ENCODE measurements at places on chromosomes 11 and 22.

- no peak for DNase-seq
Observed at GRCh38 chr11:841981-842369, 354 bp downstream of the POLR2L start.

GRCh38 chr11:46200537-46201281 lies 76.8 kb upstream of the CREB3L1 start:
- DNase-seq, result no peak

DNA sequence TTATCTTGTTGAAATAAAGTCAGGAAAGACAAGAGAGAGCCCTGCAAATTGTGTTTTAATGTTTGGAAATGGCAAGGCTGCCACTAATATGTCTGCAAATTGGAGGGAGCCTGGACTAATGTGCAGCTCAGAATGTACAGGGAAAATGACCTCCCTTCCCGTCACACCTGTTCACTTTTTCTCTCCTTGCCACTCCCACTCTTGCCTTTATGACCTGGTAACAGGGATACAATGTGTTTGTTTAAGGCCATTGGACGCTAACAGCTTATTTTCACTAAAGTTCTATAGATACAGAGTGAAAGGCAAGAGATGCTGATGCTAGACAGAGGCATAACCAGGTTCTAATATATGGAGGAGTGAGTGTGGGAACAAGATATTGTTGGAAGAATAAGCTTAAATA lies 203.9 kb downstream of the RAB38 start:
- no peak for DNase-seq

- DNase-seq, result no peak
Observed at GRCh38 chr22:47808886-47809620, 1046.6 kb downstream of the TBC1D22A start.

DNA sequence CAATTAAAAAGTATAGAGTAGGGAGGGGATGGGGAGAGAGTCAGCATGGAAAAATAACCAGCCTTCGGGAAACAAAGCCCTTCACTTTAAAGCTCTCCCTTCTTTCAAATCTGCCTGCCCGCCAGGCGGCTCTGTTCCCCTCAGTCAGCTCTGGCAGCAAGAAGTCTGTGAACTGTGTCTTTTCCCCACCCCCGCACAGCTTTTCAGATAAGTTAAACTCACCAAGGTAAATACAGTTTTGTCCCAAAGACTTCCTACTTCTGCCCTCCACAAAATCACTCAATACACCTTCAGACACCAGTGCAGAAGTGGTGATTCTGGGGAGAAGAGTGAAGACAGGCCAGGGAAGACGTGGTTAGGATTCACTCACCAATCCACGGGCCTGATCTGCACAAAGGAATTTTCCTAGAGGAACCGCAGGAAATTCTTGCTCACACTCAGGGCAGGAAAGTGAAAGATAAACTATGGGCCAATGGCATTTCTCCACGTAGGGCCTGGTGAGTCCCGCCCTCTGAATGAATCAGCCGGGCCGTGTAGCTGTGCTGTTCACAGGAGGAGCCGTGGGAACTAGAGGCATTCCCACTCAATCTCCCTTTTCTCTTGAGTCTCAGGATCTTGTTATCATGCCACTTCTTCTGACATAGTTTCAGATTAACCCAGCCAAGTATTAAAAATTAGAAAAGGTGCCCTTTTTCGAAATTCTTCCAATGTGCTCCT lies at the start of gene TRIM5:
TSS of gene TRIM5 (minus strand) at position 429 of the 717 bp plus-strand sequence. CDS start 4,897 bp downstream, outside the sequence.
- DNase-seq, result peak; percentile 68

GRCh38 chr22:36613958-36614357 lies 85.0 kb upstream of the EIF3D start:
- DNase-seq, result no peak

- no peak for DNase-seq
Observed at GRCh38 chr11:106507645-106508306, 430.3 kb downstream of the AASDHPPT start.

GRCh38 chr22:44328762-44329161 lies 16.0 kb upstream of the SHISAL1 start:
- DNase-seq, result no peak

- DNase-seq, result no peak
Observed at GRCh38 chr11:116603728-116604323, 169.0 kb downstream of the BUD13 start.

GRCh38 chr11:86617502-86617901 lies 54.9 kb downstream of the ME3 start:
- no peak for DNase-seq

GRCh38 chr22:20428496-20429253 lies 8.9 kb downstream of the SCARF2 start:
- DNase-seq, result no peak

- DNase-seq, result no peak
Observed at GRCh38 chr11:67248653-67249052, 17.6 kb upstream of the GRK2 start.

DNA sequence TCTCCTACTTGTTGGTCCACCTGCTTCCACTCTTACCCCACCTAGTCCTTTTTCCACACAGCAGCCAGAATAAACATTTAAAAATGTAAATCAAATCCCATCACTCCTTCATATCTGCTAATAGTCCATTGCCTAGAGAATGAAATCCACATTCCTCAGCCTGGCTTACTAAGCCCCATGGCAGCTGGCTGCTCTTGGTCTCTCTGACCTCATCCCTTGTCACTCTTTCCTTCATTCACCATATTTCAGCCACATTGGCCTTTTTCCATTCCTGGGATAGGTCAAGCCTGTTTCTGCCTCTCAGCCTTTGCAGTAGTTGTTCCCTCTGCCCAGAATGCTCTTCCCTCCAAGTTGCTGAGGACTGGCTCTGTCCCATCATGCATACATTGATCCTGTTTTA lies 512.8 kb downstream of the INSC start:
- DNase-seq, result no peak

- DNase-seq, result no peak
Observed at GRCh38 chr11:31826536-31827438, 15.7 kb upstream of the PAX6 start.

DNA sequence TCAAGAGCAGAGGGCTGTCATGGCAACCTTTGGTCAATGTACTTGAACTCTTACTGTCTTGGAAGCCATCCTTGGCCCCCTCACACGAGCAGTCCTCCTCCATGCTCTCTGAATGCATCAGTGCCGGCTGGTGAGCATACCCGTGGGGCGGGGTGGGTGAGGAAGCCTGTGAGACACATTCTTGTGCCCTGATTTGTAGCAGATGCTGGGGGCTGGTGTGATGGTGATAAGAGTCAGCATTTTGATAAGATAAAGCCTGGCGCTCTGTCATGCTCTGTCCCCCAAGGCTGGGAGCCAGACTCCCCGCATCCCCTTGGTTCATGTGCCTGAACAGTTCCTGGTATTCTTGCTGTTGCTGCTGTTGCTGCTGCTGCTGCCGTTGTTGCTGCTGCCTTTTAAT lies 20.5 kb upstream of the APOA1 start:
- DNase-seq, result no peak

DNA sequence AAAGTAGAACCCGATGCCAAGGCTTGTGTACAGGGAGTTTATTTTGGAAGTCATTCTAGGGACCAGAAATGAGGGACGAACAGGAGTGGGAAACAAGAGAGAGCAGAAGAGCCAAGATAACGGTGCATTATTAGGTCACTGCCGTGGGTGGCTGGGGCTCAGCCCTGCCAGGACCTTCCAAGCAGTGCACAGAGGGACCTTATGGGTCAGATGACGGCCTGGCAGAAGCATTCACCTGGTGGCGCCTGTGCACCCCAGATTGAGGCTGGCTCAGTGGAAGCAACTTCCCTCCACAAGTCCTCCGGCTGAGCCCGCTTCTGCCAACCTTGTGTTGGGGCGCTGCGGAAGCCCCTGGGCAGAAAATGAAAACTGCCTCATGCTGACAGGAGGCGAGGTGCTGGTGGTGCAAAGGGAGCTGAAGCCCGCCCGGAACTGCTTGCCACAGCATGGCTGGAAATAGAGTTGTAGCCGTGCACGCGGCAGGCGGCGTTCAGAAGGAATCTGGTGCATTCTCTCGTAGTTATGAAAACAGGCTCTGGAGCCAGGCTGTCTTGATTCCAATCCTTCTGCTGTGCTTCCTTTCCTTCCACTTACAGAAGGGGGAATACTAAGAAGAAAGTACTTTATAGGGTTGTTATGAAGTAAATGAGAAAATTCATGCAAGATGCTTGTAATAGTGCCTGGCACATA lies 22.2 kb upstream of the TP53I11 start:
- no peak for DNase-seq

- DNase-seq, result peak; percentile 30
Observed at GRCh38 chr11:134244593-134244992, 8.6 kb downstream of the THYN1 start.

- DNase-seq, result no peak
Observed at GRCh38 chr11:44269369-44270351, 40.3 kb downstream of the ALX4 start.

DNA sequence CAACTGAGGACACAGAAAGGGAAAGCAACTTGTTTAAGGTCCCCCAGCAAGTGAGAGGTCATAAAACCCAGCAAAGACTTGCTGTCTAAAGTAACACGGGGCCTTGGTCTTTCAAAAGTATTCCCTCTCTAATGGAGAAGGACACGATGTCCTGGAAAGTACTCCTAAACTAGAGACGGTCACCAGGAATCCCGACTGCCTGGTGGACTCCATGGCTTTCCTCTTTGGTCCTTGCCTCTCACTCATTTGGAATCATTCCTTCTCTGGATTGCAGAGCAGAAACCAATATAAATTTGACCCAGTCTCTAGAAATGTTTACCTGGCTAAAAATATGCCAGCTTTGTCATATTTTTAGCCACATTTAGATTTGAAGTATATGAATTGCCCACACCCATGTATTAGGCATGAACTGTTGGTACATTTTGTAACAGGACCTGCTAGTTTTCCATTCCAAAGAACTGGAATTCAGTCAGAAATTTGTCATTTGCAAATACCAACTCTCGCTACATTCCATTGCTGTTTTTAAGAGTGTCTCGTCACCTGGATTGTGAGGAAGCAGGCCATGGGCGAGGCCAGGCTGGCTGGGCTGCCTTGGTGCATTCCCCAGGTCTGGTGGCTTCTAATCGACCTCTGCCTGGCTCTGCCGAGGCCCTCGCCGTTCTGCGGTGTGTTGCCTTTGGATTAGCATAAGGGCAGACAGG lies 12.9 kb downstream of the NAV2 start:
- DNase-seq, result no peak

- DNase-seq, result no peak
Observed at GRCh38 chr11:39011797-39012196, 2413.8 kb upstream of the RAG2 start.
